ENCODE measurements at places on chromosomes 12 and 14.

DNA sequence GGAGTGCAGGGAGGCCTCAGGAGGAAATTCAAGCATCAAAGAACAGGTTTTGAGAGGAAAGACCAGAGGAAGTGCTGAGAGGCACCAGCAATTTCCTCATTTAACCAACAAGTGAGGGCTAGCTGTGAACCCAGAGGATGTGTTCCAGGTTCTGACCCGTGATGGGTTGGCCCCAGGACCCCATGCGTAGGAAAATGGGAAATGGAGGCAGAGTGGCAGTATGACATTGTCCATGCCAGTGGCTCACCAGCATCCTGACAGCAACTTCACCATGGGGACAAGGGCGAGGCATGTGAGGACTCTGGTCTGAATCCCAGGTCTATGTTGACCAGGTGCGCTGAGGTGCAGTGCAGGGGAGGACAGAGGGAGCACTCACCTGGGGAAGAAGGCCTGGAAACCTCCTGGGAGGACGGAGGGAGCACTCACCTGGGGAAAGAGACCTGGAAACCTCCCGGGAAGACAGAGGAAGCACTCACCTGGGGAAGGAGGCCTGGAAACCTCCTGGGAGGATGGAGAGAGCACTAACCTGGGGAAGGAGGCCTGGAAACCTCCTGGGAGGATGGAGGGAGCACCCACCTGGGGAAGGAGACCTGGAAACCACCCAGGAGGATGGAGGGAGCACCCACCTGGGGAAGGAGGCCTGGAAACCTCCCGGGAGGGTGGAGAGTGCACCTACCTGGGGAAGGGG lies 6.7 kb upstream of the CACNA2D4 start:
- DNase-seq = no peak

DNA sequence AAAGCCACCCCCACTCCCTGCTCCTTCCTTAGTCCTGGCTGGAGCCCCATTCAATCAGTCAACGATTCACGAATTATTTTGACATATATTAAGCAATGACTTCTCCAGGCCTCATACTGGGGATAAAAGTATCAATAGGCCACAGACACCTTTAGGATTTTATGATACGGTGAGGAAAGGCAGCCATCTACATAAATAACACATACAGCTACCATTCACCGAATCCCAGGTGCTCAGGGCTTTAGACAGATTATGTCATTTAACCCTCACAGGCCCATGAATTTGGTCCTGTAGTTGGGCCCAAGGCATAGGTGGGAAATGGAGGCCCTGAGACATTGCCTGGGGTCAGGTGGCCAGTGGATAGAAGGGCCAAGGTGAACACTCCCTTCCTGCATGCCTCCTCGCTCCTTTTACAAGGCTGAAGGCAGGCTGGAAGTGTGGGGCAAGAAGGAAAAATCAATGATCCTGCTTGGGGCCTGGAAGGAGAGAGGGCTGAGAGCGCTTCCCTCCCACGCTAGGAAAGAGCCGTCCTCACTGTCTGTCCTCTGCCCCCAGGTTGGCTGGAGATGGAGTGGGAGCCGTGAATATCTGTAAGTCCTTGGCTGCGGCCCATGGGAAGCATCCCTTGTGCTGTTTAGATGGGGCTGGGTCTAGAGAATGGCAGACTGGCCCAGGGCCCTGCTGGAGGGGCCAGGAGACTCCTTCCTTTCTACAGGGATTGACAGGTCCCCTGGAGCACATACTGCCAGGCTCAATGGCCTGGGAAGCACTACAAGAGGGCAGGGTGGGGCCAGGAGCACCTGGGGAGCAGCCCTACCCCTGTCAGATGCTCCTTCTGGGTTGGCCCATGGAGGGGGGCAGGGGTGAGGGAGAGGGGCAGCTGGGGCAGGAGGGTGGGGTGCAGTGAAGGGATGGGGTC lies 14.8 kb downstream of the KRT7 start:
- no peak for DNase-seq

DNA sequence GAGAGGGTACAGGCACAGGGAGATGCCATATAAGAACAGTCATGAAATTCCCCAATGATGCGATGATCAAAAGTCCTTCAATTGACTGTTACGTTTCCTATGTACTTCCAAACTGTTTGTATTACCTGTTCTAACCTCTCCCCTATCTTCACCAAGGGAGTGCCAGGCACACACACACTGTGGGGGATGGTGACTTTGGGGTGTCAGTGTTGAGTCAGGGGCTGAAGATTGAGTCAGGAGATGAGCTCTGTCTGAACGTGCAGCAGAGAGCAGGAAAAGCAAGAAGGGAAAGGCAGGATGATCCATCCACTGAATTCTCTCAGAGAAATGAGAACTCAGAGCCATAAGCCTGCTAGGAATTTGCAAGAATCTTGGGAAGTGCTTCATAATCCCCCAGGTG lies 153.4 kb downstream of the EFCAB11 start:
- no peak for DNase-seq

DNA sequence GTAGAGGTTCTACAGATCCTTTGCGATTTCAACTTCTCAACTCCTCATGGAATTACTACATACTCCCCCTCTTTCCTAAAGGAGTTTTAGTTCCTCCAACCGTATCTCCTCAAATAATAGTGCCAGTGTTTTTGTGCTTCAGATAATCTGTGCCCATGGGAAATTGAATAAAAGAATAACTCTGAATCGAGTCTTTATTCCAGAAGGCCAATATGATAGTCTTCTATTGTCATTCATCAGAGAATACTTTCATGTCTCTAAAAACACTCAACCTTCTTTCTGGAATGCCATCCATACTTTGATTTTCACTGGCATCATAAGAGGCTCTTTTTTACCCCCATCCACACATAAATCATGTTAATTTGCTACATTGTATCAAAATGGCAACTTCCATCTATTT lies 911.3 kb upstream of the USP15 start:
- no peak for DNase-seq

DNA sequence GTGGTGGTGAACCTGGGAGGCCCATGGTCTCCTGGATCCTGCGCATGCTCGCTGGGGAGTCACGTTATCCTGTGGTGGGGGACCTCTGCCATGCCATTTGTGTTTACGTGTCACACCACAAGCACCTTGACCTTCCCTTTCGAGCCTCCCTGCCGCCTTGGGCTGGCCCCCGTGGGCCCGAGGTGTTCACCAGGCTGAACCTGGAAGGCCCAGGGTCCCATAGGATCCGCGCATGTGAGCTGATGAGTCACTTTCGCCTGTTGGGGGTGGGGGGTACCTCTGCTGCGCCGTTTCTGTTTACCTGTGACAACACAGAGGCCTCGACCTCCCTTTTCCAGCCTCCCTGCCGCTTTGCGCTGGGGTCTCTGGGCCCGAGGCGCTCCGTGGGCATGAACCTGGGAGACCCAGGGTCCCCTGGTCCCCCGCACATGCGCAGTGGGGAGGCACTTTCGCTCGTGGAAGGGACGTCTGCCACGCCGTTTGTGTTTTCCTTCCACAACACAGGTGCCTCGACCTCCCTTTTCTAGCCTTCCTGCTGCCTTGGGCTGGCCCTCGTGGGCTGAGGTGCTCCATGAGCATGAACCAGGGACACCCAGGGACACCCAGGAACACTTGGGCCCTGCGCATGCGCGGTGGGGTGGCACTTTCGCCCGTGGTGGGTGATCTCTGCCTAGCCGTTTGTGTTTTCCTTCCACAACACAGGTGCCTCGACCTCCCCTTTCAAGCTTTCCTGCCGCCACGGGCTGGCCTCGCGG lies 334.1 kb downstream of the ALG10 start:
- DNase-seq = no peak

DNA sequence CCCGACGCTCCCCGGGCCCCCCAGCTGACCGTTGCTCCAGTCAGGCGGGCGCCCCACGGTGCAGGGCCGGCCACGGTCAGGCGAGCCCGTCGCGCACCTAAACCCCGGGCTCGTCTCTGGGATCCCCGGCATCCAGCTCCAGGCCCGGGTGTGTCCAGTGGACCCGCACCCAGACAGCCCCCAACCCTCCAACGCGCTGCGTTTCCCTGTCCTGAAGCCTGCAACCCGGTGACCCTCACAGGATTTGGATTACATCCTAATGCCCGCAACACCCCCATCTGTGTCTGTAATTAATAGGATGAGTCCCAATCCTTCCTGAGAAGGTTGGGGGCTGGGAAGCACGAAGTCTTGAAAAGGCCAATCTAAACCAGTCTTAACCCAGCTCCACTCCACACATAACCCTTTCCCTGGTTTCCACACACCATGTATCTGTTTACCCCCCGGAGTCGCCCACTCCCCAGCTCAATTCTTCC lies 10.4 kb downstream of the CPNE6 start:
- no peak for DNase-seq

DNA sequence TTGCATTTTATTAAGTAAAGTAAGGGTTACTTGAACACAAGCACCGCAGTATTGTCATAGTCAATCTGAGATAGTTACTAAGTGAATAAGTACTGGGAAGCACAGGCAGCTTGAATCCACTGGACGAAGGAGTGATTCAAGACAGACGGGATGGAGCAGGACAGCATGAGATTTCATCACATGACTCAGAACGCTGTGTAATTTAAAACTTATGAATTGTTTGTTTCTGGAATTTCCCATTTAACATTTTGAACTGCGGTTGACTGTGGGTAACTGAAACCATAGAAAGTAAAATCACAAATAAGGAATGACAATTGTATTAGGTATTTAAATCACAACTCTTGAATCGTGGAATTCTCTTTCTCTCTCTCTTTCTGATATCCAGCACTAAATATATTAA lies 1630.4 kb upstream of the SEL1L start:
- no peak for DNase-seq

DNA sequence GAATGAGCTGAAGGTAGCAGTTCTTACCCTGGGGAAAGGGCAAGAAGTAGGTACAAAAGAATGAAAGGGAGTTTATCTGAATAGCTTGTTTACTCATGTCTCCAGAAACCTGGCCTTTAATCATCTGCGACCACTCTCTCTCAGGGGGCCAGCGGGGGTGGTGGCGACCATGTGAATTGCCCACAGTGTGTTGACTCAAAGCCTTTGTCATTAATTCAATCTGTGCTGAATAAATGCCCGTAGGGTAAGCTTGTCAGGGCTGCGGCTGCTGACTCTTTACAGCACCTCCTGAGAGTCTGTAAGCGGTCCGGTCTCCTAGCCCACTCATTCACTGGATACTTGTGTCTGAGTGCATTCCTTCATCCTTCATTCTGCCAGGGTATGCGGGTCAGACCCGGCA lies 874.4 kb downstream of the SLC6A15 start:
- DNase-seq = no peak

- DNase-seq = peak; percentile 56
These were observed 9.4 kb downstream of the SPRYD3 start for GRCh38 chr12:53069621-53070410.

DNA sequence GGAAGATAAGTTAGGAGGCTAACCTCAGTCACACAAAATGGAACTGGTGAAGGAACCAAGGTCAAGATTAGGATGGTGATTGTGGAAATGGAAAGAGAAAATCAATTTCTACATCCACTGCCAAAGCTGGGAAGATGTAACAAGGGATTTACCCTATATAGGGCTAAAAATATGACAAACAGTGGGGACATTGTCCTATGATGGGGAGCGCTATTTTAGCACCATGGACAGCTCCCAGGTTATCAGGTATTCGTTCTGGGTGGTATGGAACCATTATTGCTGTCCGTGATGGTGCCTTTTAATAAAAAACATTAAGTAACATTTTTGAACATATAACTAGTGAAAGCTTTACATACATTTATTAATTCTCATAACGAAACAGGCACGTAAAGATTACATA lies 124.0 kb downstream of the NDUFA12 start:
- DNase-seq = no peak

GRCh38 chr12:56469007-56469930 lies 891 bp downstream of the SPRYD4 start:
- no peak for DNase-seq

GRCh38 chr14:35398071-35398584 lies 6.4 kb downstream of the NFKBIA start:
- DNase-seq = no peak

GRCh38 chr14:47278233-47278842 lies 397.1 kb downstream of the MDGA2 start:
- DNase-seq = no peak

- DNase-seq = no peak
These were observed 24.7 kb downstream of the SERPINA3 start for GRCh38 chr14:94636744-94637412.

- no peak for DNase-seq
These were observed 518.0 kb downstream of the GLT1D1 start for GRCh38 chr12:129371268-129371667.

- DNase-seq = peak; percentile 62
These were observed 155.5 kb downstream of the ZFP36L1 start for GRCh38 chr14:68637106-68638021.

DNA sequence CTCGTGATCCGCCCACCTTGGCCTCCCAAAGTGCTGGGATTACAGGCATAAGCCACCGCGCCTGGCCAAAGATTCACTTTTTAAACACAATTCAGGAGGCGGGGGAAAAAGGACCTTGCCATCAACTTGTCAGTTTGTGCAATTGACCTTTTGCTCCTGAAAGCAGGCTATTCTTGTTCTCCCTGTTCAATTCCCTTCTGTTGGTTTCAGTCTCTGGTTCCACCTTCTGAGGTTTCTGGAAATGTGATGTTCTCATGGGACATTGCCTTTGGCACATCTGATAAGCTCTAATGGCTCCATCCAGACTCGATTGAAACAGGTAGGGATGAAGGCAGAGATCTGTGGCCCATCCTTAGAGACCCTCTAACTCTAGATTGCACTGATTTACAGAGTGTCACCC lies 17.9 kb upstream of the CCDC85C start:
- DNase-seq = no peak

- DNase-seq = no peak
These were observed 15.1 kb upstream of the SLC25A3 start for GRCh38 chr12:98578392-98578791.

- no peak for DNase-seq
These were observed at the start of gene FOXN4 for GRCh38 chr12:109308534-109309380. Gene FOXN4, minus strand, starts transcription at chr12:109309284. Its CDS starts 963 bp downstream, at chr12:109308321.

GRCh38 chr12:32400114-32400672 lies 835 bp downstream of the FGD4 start:
- peak; percentile 36 for DNase-seq

DNA sequence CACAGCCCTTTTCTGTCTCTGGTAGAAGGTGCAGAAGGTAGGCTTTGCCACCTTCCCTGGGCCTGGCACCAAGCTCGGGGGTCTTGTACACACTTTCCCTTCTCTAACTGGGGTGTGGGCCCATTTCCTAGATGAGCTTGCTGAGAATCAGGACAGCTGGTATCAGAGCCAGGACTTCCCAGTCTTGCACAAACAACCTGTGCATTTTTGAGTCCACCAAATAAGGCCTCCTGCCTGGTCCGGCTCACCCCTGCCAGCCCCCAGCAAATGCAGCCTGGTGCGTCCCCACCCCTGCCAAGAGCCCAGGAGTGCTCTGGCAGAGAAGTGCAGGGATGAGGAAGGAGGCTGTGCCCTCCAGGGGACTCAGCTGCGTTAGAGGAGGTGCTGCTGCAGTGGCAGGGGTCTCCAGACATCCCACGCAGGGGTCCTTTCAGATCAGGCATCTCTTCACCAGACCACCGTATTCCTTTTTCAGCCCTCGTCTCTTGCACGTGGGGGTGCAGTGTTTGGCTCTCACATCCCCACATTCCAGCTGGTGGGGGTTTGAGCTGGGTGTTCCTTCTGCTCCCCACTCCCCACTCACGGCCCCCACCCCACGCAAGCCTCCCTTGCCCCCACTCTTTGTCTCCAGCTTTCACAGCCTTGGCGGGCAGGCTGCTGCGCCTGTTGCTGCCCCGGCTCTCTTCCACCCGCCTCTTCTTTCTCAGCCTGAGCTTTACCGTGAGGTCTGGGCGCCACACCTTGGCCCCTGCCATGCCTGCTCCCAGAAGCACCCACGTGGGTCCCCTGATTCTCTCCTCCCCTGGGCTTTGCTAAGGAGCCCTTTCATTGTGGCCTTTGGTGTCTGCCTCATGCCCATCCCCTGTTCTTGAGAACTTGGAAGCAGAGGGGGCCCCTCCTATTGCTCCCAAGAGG lies 32.3 kb downstream of the MEG3 start:
- DNase-seq = peak; percentile 10

- no peak for DNase-seq
These were observed 78.6 kb downstream of the IFNG-AS1 start for GRCh38 chr12:68067762-68068376.

All from left ventricle myocardium superior (tissue), 1 donor.